CD4-positive, alpha-beta T cell treated with Interleukin-4 for 4 hours (primary cell): ENCODE measurements at places on chromosomes 6 and 20.

DNA sequence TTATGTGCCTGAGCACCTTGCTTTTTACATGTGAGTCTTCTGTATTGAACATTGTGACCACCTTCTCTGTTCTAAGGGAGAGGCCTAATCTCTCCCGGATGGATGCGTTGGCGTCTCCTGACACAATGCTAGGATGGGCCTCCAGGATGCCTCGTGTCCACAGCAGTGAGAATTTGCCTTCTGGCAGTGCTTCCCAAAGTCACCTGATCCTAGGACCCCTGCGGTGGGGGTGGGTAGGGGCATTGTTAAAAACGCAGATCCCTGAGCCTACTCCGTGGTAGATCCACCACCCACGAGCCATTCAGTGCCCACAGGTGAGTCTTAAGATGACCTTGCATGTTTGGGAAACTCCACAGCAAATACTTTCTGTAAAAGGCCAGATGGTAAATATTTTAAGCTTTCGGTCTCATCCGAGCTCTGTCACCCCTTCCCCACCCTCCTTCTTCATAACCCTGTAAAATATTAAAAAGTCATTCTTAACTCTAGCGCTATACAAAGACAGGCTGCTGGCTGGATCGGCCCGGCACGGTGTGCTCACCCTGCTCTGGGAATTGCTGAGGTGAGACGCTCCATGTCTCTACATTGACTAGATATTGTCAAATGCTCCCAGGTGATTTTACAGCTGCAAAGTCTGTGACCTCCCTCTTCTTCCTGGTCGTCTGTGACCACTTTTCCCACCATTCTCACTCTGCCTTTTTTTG lies 106.7 kb upstream of the IYD start:
- no peak for DNase-seq

DNA sequence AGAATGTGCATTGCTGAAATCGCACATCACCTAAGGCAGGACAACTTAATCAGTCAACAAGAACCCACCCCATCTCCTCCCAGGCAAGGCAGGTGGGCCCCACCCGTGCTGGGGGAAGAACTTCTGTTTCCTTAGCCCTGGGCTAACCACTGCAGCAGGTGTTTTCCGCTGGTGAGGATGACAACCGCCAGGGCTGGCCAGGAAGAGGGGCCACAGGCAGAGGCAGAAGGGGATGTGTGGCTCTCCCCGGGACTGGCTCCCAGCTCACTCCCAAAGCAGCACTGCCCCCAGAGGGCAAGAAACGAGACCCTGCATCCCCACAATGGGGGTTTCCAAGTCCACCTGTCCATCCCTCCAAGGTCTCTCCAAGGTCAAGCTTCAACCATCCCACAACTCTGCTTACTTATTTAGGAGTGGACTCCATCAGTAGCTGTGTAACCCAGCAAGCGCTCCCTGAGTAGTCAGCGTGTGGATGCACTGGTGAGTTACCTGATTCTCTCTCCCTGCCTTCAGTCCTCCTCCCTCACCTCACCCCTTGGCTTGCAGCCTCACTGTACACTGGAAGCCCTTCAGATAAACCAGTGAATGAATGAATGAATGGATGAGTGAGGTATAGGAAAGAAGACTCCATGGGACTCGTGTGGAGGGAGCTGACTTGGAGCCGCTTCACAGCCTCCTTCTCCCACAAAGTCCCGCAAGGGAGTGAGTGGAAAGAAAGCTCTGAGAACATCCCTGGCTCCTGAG lies 168.2 kb upstream of the CST7 start:
- DNase-seq, result no peak

GRCh38 chr6:139712830-139713229 lies 338.4 kb upstream of the CITED2 start:
- no peak for DNase-seq

GRCh38 chr6:29847871-29848630 lies 20.4 kb downstream of the HLA-G start:
- DNase-seq, result peak; percentile 79

DNA sequence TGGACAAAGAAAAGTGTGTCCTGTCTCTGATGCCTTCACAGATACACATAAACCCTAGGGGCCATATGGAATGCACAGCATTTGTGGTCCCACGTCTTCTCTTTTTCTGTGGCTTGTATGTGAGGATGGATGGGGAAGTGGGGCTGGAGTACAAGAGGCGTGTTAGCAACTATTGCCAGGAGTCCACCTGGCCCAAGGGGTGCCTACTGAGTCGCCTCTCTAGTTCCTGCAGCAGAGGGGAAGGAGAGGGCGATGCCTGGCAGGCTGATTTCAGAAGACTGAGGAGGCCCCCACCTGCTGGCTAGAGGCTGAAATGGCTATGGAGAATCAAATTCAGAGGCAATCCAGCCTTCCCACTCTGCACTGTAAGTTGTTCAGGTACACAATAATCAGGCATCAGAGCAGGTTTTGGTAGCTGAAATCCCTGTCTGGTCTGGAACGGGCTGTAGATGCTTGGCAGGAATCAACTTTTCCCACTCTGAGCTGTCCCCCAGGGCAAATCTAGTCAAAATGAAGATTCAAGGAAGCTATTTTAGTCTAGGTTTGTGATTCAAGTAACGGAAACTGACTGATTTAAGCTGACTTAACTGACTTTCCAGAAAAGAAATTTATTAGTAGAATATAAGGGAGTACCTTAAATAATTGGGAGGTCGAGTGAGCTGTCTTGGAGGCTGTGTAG lies 14.9 kb upstream of the PPARD start:
- DNase-seq, result peak; percentile 82

DNA sequence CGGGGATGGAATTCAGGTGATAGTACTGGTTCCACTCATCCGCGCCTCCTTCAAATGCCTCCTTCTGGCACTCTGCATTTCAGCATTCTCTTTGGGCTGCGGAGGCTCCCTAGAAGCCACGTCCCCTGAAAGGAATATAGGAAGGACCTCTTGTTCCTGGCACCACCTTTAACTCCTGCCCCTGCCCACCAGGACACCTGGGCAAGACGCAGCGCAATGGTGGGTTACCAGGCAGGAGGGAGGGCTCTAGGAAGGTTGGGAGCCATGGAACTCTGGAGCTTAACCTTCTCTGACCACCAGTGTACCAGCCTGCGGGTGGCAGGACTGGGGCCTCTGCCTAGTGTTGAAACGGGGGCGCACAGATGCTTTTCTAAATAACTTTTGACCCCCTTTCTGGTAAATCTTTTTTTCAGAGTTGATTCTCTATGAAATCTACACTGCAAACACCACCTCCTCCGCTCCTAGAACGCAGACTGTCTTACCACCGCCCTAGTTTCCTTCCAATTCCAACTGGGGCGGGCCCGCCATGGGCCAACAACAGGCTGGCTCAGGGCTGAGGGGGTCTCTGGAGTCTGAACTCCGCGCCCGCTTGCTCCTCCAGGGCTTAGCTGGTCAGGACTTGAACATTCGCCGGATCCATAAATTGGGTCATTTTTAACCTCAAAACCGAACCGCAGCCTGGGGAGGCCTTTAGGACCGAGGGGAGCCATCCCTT lies 871 bp upstream of the SYNDIG1 start:
- DNase-seq, result no peak

DNA sequence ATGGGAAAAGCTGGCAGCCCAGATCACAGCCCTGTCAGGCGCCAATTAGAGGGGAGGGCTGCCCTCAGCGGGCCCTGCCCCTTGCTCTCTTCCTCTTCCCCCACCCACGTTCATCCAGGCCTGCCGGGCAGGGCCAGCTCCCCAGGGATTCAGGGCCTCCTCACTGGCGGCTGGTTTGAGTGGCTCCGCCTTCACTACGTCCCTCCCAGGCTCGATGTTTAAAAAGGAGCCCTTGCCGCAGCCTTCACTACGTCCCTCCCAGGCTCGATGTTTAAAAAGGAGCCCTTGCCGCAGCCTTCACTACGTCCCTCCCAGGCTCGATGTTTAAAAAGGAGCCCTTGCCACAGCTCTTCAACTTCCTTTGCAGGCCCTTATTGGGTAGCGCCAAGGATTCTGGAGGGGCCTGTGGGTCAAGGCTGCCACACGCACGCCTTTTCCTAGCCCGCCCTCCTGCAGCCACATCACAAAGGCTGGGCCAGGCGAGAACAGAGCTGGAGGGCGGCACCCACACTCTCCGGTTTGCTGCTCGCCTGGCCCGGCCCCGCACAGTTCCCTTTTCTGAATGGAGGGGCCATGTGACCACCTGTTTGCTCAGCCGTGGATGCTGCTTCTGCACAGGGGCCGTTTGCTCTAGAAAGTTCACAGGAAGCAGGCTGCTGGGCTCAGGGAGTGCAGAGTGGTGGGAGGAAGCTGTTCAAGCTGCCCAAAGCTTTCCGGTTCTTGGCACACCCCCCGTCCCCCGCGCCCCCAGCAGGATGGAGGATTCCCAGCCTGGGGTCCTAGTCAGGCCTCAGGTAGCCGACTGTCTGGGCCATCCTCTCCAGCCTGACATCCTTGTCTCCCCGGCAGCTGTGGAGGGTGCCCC lies 1.6 kb downstream of the SLC17A9 start:
- peak; percentile 67 for DNase-seq

- DNase-seq, result no peak
Observed at GRCh38 chr6:3710403-3710802, 41.1 kb downstream of the PXDC1 start.

DNA sequence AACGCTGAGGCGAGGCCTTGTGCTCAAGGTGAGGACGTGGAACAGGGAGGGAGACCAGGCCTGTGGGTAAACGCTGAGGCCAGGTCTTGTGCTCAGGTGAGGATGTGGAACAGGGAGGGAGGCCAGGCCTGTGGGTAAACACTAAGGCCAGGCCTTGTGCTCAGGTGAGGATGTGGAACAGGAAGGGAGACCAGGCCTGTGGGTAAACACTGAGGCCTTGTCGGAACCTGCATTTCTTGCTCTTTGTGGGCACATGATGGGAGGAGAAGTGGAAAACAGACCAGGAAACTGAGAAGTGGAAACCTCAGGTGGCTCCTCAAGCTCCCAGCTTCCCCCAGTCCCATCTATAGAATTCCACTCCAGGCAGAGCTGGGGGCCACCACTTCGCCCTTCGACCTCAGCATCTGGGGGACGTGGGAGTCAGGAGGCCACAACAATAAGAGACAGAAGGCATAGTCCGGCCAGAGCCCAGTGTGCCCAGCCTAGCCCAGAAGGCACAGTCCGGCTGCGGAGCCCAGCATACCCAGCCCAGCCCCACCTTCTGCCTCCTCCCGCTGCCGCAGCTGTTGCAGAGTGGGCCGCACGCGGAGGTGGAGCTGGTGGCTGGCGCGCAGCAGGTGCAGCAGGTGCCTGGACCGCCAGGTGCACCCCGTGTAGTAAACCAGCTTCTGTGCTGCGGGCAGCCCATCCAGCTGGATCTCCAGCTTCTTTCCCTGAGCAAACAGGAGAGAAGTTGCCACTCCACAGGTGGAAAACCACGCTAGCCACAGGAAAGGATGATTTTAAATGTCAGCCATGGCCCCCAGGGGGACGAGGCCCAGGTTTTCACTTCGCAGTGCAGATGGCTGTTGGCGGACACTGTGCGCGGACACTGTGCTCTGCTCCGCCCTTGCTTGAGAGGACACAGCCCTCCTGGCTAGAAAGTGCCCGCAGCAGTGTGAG lies 17.5 kb downstream of the FRMD1 start:
- no peak for DNase-seq

- DNase-seq, result no peak
Observed at GRCh38 chr20:38607351-38607750, 5.7 kb downstream of the ARHGAP40 start.

DNA sequence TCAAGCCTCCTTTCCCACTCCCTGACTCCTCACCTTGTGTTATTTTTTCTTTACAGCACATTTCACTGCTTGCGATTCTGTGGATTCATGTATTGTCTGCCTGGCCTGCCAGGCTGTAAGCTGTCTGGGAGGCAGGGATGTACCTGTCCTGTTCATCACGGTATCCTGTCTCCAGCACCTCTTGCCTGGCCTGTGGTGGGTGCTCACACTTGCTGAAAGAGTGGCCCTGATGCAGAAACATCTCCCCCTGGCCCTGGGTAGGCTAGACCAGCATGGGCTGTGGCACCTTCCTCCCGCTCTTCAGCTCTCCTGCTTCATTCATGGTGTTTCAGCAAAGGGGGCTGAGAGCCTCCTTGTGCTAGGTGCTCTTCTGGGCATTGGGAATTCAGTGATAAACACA lies 60.1 kb upstream of the KCNG1 start:
- no peak for DNase-seq

DNA sequence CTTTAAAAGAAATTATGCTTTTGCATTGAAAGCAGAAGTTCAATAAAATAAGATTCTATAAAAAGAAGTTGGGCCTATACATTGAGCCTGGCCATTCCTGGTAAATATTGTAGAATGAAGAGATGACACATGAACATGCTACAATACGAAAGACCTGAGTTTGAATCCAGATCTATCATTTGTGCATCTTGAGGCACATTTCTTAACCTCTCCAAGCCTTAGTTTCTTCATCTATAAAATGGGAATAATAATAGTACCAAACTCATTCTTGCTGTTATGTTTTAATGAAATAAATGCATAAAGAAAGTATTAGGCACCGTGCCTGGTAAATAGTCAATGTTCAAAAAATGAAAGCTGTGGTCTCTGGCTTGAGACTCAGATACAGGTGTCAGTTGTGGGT lies 76.9 kb upstream of the PHACTR2 start:
- no peak for DNase-seq

DNA sequence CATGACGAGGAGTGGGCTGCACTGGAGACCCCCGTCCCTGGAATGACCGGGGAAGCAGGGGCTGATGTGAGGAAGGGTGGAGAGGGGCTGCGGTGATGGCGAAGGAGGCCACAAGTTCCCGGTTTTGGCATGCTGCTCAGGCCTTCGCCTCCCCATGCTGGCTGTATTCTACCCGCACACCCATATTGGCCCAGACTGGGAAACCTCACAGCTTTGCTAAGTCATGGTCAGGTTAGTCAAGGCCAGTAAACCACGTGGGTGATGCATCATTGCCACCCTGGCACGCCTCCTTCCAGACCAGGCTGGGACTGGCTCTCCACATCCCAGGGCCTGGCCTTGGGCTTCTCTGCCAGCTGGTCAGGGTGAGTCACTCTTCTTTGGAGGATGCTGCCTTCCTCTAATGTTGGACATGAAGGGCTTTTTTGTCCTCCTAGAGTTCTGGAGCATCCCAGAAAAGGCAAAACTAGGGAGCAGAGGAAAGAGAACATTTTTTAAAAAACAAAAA lies 53.8 kb downstream of the PCNA start:
- no peak for DNase-seq

DNA sequence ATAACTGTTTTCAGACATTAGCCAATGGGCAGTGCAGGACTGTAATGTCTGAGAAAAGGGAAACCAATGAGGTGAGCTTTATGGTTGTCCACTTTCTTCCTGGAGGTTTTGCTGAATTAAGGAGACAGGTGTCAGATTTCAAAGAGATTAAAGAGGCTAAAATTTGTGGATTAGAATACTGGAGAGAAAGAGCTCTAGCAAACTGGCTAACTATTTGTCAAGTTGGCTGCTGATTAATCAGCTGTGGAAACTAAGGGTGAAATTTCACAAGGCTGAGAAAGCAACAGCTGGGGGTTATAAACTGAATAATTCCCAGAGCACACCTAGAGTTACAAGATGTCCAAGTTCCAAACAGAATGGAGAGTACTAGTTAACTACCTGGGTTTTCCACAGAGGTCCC lies 198.9 kb downstream of the TBC1D32 start:
- no peak for DNase-seq

DNA sequence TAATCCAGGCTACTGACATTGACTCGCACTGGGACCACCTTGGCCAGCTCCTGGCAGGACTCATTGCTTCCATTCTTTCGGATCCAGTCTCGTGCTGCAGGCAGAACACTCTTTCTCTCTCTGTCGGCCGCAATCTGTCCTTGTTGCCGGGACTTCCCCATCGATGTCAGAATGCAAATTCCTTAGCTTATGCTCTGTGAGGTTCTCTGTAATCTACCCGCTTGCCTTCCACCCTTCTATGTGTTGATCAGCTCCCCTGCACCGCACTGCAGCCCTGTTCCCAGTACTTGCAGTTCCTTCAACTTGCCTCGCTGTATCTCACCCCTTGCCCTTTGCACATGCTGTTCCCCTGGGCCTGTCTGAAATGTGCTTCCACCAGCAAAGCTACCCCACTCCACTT lies 182.0 kb downstream of the PHACTR1 start:
- DNase-seq, result no peak
